Gastrocnemius medialis (tissue), 4 donors: ENCODE measurements at places on chromosomes 1 and 21. TPM values are rescaled to one million over a fixed set of nuclear protein-coding genes. Genes with fewer than 3 reads are reported as not detected.

TPR gene
- 66.4 TPM for total RNA-seq

PPOX gene
- 4.0 TPM for total RNA-seq

CTSS gene
- 10.4 TPM for total RNA-seq

COA7 gene
- 20.2 TPM for total RNA-seq

TMEM240 gene
- not detected for total RNA-seq

GRCh38 chr1:35702508-35702907 lies 16.2 kb downstream of the C1orf216 start:
- no peaks in the 10 kb centered on the region for H3K4me1 ChIP-seq
- H3K36me3 ChIP-seq, result no peaks in the 10 kb centered on the region
- DNase-seq, result no peak
- H3K27ac ChIP-seq, result no peak overlapping the region
- no peak overlapping the region for H3K4me3 ChIP-seq

GRCh38 chr1:244778344-244778743 lies 57.1 kb upstream of the COX20 start:
- H3K4me1 ChIP-seq, result no peaks in the 10 kb centered on the region
- no peak overlapping the region for H3K27ac ChIP-seq
- no peaks in the 10 kb centered on the region for H3K36me3 ChIP-seq

DNA sequence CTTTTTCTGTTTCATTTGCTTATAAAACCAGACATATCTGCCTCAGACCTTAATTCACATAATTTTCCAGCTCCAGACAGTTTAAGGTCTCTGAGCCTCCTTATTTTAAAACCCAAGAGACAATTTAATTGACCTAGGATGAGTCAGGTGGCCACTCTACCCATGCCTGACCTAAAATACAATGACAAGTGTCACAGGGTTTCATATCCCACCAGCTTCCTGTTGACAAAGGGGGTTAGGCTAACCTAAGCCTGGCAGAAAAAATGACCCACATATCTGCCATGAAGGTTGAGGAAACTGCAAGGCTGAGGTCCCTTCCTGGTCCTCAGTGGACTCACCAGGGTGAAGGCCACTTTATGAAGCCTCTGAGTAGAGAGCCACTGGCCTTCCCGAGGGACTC lies 52.3 kb downstream of the OPTC start:
- no peaks in the 10 kb centered on the region for H3K36me3 ChIP-seq
- DNase-seq, result no peak
- H3K27ac ChIP-seq, result no peak overlapping the region
- H3K4me3 ChIP-seq, result no peak overlapping the region
- no peaks in the 10 kb centered on the region for H3K4me1 ChIP-seq

DNA sequence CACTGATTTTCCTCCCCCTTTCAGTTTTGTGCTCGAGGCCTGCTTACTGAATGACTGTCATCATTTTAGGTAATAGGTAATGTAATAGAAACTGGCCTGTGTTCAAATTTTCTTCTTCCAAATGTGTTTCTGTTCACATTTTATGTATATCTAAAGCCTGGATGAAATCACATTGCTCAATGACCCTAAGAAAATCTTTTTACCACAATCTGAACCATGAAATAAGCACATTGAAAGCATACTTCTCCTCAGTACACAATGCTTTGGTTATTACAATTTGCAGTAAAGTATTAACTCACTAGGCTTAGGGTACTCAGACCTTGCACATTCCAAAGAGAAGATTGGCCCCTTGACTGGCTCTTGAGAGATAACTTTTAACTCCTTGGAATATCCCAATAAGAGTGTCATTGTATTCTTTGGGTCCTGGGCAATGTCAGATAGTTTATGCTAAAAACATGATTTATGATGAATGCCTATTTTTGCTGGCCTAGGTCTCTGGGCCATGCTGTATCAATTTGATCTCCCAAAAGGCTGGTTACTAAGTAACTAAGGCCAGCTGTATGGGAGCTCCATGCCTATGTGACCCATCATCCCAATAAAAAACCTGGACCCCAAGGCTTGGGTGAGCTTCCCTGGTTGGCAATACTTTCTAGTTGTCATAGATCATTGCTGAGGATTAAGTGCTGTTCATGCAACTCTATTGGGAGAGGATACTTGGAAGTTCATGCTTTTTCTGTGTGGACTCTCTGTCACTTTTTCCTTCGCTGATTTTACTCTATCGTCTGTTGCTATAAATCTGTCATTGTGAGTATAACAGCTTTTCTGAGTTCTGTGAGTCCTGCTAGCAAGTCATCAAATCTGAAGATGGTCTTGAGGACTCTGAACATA lies 293.9 kb downstream of the GRIK1 start:
- no peak overlapping the region for H3K4me3 ChIP-seq
- H3K27ac ChIP-seq, result no peak overlapping the region
- H3K27me3 ChIP-seq, result no peaks in the 10 kb centered on the region
- H3K4me1 ChIP-seq, result no peaks in the 10 kb centered on the region
- no peaks in the 10 kb centered on the region for H3K36me3 ChIP-seq
- DNase-seq, result no peak
